Urothelium cell line (cell line): ENCODE measurements at places on chromosomes 4 and X.

DNA sequence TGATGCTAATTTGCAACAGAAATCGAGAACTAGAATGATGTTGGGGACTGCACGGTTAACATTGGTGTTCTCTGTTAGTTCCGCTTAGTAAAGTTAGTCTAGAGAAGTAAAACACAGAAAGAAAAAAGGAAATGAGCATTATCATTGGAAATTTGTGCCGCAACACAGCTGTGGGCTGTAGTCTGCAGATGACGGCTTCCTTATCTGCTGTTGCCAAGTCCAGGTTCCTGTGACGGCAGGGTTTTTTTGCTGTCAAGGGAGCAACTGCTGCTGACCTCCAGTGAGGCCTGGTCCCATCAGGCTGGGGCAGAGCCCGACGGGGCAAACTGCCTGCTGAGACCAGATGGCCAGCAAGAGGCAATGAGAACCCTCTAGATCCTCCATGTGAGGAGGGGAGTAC is 38.9 kb upstream of the PHEX start:
- no peak for DNase-seq

GRCh38 chr4:38328989-38329729 is 334.8 kb upstream of the KLF3 start:
- DNase-seq = no peak

- no peak for DNase-seq
Measured at GRCh38 chr4:26753617-26754016, 107.0 kb upstream of the STIM2 start.

- DNase-seq = no peak
Measured at GRCh38 chrX:143306991-143307937, 210.0 kb downstream of the SPANXN3 start.

DNA sequence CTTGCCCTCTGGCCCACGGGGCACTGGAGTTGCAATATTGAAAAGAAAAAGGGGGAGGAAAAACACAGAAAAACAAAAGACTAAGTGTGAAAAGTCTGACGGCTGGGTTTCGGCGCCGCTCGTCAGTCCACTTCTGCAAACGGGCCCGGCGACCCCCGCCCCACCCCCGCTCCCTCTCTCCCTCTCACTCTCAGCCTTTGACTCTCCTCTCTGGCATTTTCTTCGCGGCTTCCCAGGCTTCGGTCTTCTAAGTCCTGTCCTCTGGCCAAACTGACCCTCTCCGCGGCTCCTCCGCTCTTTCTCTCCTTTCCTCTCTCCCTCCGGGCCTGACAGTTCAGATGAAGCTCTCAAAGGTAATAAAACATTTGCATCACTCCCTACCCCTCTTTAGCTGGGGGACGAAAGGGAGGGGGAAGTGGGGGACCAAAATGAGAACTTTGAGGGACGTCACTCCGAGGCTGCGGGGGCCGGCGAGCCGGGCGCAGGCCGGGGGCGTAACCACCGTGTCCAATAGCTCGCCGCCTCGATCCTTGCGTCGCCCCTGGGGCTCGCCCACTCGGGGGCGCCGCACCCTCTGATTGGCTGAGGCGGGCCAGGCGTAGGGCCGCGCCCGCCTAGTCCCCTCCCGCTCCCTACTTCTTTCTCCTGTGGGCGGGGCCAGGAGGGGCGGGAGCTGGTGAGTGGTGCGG is at the start of gene NKX6-1:
Gene NKX6-1 (minus strand): TSS at position 358 of the 689 bp plus-strand sequence. CDS start 1,064 bp downstream, outside the sequence.
- DNase-seq = peak; percentile 88

DNA sequence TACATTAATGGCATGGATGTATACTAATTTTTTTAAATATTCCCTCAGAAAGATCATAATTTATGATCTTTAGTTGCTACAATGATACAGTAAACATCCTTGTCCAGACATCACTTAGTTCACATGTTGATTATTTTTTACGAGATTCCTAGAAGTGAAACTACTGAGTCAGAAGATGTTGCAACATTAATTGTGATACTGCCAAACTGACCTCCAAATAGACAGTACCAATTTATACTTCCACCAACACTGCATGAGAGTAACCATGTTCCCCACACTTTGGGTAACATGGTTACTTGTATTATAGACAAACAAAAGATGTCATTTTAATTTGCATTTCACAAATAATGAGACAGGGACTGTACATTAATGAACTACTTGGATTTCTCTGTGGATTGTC is 19.6 kb downstream of the RCHY1 start:
- no peak for DNase-seq

GRCh38 chr4:94626942-94627341 is 130.8 kb upstream of the BMPR1B start:
- DNase-seq = no peak

- no peak for DNase-seq
Measured at GRCh38 chrX:149462849-149463248, 42.3 kb downstream of the IDS start.

GRCh38 chr4:1309261-1310010 is 19.7 kb downstream of the MAEA start:
- no peak for DNase-seq

DNA sequence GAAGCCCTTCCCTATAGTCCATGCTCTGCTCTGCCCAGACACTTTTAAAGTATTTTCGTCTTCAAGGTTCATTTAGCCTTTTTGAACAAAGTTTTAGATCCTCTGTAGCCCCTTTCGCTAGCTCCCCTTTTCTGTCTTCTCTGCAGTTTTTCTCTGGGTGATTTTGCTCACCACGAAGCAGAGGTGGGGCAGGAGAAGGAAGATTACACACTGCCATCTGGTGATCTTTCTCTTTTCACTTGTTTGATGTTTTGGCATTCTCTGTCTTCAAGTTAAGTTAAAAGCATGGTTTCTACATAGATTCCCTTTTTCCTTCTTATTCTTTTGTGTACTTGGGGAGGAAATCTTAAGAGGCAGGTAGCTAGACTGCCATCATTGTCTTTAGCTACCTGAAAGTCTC is 43.9 kb downstream of the CC2D2A start:
- no peak for DNase-seq

DNA sequence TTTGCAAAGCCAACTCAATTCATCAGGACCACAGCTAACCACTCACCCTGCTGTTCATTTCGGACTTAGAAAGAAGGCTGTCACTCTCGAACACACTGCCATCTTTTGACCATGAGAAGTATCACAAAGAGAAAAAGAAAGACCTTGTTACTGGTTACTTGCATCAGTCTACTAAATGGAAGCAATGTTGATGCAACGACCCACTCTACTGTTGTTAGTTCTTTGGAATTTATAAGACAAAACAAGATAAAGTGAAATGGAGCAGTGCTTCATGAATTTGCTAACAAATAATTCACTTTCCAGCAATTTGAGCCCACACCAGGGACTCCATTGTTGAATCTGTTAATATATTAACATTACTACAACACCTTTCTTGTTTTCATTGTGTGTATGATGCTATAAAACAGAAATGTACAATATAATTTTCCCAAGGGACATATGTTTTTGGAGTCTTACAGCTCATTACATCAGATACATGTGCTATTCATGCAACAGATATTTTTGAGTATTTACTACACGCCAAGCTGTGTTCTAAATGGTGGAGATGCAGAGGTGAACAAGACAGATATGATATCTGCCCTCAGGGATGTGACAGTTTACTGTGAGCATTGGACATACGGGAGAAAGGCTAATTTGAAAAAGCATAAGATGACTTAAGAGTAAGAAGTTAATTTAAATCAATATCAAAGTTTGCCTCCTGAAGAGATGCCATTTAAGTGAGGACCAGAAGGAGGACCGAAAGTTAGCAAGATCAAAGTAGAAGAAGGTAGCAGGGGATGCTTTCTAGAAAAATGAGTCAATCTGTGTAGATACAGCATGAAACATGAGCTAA is 87.2 kb downstream of the AREG start:
- DNase-seq = peak; percentile 57

- no peak for DNase-seq
Measured at GRCh38 chr4:1057403-1057745, 45.9 kb downstream of the FGFRL1 start.

GRCh38 chrX:47230136-47230868 is 2.5 kb upstream of the USP11 start:
- DNase-seq = no peak

DNA sequence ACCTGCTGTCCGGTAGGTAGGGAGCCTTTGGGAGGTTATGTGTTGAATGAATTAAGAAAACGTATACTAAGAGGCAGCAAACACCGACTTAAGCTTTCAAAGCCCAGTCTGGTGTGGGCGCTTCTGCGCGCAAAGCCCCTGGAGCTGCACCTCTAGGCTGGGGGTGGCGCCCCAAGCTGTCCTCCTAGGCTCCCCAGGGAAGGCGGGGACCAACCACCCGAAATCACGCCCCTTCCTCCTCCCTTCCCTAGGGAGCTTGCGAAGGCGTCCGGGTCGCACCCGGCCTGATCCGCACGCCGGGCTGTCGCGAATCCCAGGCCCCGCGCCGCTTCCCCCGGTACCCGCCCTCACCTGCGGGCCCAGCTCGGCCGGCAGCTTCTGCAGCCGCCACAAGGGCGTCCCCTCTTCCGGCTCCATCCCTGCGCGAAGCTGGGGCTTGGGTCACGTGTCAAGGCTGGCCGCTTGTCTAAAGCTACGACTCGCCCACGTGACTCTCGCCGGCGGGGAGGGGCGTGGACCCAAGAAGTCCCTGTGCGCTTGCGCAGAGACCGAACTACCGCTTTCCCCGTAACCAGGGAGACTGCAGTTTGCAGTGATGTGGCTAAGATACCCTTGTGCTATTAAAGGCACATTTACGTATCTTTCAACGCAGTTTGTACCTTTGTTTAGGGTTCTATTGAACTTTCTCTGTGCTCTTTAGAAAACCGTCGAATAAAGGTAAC is at the start of gene COMMD8:
Gene COMMD8 (minus strand): TSS at position 468 of the 722 bp plus-strand sequence. CDS start 51 bp downstream, at position 417.
- DNase-seq = peak; percentile 98

DNA sequence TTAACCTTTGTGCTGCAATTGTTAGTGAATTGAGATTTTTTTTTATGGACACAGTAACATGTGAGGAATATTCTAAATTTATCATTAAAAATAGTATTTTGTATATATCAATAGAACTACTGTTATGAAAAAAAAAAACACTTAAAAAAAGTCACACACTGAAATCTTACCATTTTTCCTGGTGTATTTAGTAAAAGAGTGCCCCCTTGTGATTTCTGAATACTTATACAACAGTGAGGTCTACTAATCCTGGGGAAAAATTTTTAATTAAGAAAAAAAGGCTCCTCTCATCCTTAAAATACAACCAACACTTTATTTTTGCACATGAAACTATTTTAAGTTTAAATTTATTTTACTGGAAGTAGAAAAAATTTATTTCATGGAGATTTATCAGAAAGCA is 56.4 kb upstream of the SPOCK3 start:
- DNase-seq = no peak

- no peak for DNase-seq
Measured at GRCh38 chr4:38204339-38205035, 244.3 kb downstream of the PTTG2 start.

DNA sequence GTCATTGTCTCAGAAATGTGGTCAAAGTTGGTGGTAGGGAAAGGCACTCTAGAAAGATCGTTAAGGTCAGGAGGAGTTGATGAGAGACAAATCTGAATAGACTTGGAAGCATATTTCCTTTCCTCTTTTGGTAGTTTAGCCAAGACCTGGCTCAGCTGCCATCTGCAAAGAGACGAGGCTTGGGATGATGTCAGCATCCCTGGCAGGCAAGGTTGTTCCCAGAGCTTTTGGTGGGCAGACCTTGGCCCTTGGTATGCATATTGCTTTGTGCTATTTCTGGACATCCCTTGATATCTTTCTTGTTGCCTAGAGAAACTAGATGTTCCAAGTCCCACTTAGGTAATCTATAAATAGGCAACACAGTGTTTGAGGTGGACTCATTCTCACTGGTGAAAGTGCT is 82.4 kb upstream of the NAF1 start:
- DNase-seq = no peak

DNA sequence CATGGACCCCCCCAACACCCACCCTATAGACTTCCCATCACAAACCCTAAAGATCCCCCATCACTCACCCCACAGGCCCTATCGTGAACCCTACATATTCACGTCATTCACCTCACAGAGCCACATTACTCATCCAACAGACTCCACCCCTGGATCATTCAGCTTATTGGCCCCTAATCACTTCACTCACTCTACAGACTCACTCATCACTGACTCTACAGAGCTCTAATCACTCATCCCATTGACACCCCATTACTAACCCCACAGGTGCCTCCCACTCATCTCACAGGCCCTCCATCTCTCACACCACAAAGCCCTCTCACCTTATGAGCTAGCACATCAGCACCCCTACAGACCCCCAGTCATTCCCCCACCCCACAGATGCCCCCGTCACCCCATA is 6.3 kb upstream of the TBC1D25 start:
- no peak for DNase-seq

DNA sequence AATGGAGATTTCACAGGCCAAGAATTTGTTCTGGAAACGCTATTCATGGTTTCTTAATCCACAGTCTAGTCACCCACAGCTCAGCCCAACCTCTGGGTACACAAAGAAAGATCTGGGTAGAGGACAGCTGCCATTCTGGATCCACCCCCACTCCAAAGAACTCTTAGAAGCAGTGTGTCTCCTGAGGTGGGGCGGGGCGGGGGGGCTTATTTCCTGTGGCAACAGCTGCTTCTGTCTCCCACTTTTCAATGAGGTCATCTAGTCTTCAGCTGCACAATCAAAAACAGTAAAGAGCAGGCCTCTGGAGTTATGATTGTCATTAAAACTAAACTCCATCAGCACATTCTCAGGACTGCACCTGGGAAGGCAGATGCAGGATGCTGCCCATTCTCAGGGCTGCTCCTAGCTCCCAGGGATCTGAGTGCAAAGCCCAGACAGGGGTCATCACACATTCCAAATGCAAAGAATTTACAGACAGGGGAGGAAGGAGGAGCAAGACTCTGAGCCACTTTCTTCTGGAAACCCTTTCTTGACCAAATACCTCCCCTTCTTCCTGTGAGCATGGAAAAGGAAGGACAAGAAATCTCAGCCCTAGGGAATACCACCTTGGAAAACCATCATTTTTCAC is 207.3 kb downstream of the HS6ST2 start:
- no peak for DNase-seq

GRCh38 chr4:112511093-112511802 is 4.7 kb downstream of the NEUROG2 start:
- DNase-seq = no peak

DNA sequence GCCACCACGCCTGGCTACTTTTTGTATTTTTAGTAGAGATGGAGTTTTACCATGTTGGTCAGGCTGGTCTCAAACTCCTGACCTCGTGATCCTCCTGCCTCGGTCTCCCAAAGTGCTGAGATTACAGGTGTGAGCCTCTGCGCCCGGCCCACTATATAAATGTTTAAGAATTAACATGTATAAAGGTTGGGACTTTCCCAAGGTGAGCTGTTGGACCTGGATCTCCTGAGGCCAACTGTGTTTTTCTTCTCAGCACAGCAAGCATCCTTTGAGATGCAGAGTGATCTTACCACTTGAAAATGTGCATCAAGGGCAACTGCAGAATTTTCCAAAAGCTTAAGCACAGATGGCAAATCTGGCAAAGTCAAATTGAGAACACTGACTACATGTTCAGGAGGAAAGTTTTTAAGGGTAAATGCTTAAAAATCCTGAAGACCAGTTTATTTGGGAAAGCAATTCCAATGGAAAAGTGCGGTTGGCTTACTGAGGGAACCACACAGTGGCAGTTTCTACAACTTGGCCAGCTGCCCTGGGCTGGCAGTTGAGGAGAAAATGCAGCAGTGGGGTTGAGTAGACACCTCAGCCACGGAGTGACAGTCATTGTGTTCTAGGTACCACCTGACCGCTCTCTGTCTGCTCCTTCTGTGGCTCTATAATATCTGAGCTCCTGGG is 168.9 kb downstream of the CBR4 start:
- DNase-seq = no peak

- DNase-seq = peak; percentile 50
Measured at GRCh38 chr4:163679189-163679588, 184.7 kb downstream of the TMA16 start.

GRCh38 chr4:53380221-53380620 is 2.8 kb downstream of the FIP1L1 start:
- DNase-seq = no peak

- DNase-seq = no peak
Measured at GRCh38 chr4:136203199-136203598, 1329.1 kb downstream of the PCDH18 start.
